ENCODE measurements at places on chromosomes 3 and 15.

GRCh38 chr15:58426501-58426900 is 5.3 kb upstream of the LIPC start:
- DNase-seq = no peak

DNA sequence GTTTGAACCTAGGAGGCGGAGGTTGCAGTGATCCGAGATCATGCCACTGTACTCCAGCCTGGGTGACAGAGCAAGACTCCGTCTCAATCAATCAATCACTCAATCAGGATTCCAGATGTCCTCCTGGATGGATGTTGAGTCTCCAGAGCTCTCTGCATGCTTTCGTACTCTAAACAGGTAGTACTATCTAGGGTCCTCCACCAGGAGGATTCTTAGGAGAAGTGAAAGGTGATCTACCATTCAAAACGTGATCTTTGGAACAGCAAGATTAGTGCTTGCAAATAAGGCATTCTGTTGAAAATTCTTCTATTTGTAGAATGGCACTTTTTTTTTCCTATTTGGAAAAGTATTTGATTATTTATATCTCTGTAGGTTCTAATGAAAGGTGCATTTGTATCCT is 34.3 kb downstream of the CNOT10 start:
- DNase-seq = no peak

DNA sequence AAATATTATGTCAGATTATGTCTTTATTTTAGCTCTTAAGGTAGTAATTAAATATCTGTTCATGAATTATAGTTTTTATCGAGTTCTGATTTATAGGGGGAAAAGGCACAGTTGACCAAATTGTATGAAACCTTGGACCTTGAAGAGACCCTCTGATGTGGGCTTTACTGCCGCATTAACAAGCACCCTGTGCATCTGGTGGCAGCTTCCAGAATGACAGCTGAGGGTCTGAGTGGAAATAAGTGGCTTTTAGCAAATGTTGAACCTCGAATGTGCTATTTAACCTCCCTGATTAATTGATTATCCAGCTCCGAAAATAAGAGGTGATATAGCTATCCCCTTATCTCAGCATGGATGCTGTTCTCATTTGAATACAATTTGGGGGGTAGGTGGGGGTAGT is 87.0 kb downstream of the TMEM108 start:
- no peak for DNase-seq

DNA sequence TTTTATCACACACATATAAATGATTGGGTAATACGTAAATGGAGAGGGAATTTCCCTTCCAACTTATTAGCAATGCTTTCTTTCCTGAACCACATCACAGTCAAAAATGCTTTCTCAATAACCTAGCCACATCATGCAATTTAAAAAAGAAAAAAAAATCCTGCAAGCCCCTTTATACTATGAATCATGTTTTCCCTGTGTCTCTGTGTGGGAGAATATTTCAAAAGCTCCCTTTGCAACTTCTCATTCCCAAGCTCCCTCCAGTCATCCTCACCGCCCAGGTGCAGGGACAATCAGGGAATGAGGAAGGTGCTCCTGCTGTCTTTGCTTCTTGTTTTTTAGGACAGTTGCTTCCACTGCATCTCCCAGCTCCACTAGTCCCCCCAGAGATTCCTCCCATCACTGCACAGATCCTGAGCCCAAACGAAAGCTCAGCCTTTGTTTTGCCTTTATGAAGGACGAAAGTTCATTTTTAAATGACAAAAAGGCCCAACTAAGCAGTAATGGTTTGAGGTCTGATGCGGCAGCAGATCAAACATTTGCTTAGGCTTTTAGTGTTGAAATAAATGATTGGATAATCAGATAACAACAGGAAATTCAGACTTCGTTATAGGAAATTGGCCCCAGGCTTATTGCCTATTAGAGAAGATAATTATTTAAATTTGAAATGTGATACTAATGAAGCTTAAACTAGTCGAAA is 47.8 kb upstream of the ADGRG7 start:
- no peak for DNase-seq

DNA sequence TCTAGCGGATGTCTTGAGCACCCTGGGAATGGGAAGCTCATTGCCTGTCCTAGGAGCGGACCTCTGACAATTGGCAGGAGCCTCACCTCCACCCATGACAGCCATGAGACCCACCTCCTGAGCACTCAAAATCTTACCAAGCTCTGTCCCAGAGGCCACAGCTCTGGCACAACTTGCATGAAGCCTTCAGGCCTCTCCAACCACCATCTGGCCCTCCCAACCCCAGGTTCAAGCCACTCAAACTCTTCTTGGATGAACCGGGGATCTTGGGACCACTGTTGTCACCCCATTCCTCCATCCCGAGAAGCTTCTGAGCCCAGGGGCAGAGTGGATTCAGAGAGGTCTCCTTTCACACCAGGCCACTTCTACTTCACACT is 1.5 kb downstream of the VIPR1 start:
- DNase-seq = no peak

DNA sequence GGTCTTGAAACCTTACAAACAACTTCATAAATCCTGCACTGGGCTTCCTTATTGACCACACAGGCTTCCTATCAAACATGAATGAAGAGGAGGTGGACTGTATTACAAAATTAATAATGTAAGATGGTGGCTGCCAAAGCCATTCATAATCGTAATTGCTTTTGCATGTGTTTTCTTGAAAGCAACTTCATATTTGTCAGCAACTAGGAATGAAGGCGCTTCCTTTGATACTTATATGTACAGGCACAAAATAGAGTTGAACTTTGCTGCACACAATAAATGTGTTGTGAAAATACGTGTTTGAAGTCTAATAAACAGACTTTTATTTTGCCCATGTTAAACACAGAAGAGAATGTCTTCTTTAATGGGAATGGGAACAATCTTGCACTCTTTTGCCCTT is 72.1 kb upstream of the OXTR start:
- no peak for DNase-seq

- DNase-seq = no peak
Measured at GRCh38 chr15:57849317-57849716, 142.8 kb downstream of the POLR2M start.

- no peak for DNase-seq
Measured at GRCh38 chr15:62558640-62559380, 393.7 kb upstream of the C2CD4B start.

DNA sequence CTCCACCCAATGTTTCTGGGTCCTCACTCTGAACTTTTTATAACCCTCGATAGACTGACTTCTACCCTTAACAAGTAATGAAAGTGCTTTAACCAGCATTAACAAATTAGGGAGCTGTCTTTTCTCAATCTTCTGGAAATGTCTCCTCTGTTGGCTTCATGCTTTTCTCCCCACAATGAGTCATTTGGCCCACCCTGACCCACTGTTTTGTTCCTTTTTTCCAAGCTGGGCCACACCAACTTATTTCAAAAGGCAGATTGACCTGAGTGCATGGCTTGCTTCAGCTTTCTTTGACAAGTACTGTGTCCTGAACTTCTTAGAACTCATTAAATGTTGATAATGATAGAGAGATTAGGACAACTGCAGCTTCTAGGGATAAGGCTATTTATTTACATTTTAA is 199.6 kb upstream of the SEMA6D start:
- DNase-seq = no peak

DNA sequence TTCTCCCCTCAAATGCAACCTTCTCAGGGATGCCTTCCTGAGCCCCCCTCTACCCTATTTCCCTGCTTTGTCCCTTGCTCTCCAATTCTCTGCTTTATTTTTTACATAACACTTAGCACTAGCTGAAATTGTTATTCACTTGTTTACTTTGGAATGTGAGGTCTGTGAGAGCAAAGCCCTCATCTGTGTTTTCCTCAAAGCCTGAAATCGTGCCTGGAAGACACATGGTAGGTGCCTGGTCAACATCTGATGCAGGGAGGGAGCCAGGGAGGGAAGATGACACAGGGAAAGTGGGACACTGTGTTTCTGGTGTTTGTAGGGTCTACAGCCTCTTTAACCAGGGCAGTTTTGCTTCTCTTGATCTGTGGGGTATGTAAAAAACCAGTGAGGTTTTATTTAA is 23.6 kb downstream of the EIF2AK4 start:
- no peak for DNase-seq

GRCh38 chr15:69076756-69077155 is 62.3 kb downstream of the NOX5 start:
- no peak for DNase-seq

DNA sequence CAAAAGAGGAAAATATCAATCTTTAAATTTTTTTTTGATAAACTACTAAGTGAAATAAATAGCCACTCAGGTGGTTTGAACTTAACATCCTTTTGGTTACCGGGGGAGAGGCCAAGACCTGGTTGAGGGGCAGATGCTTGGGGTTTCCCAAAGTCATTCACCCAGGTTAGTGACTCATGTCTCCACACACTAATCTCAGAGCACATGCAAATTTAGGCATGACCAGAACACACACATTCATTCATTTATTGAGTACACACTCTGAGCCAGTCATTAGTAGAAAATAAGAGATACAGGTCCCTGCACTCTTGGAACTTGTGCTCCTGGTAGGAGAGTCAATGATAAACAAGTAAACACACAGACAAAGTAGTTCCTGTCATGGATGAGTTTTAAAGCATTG is 7.3 kb downstream of the ILDR1 start:
- no peak for DNase-seq

- DNase-seq = no peak
Measured at GRCh38 chr15:80852676-80853075, 73.5 kb downstream of the CEMIP start.

DNA sequence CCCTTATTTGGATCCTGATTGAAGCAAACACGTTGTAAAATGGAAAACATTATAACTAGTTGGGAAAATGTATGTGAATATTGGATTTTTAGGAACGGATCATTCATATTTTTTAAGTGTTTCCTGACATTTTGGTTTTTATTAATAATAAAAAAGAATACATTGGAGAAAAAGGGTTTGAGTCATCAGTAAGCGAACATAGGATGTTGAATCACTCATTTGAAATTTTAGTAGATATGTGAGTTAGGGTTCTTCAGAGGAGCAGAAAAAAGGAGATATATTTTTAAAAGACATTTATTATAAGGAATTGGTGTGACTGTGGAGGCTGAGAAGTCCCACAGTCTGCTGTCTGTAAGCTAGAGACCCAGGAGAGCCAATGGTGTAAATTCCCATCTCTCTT is 258.5 kb downstream of the PTPRG start:
- DNase-seq = no peak

DNA sequence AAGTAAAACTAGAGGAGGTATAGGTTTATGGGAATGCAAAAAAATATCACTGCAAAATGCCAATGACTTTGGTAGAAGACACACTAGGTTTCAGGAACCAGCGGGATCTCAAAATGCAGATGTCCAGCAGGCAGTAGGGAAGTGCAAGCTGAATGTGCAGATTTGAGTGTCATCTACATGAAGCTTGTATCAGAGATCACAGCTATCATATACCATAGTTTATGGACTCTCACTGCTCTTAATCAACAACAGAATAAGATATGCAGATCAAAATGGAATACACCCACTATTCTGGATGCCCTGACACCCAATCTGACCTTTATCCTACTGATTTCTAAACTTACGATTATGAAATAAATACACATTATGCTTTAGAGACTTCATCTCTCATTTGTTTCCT is 27.7 kb downstream of the TMCC1 start:
- DNase-seq = no peak

DNA sequence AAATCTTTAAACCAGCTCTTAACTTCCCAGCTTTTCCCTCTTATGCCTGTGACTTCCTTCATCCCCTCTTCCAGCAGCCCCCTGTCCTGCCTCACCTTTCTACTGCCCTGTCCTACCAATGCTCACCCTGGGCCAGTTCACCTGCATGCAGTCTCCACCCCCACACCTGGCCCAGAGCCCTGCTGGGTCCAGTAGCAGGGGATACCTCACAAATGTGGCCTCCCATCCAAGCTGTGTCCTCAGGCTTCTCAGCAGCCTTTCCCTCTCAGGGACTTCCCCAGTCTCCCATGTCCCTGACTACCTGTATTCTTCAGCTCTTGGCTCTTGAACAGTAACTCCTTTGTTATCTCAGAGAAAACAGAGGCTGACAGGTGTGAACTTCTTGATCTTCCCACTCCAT is 503.2 kb downstream of the MFSD1 start:
- DNase-seq = no peak

GRCh38 chr3:23421811-23422516 is 218.8 kb downstream of the UBE2E2 start:
- DNase-seq = no peak

DNA sequence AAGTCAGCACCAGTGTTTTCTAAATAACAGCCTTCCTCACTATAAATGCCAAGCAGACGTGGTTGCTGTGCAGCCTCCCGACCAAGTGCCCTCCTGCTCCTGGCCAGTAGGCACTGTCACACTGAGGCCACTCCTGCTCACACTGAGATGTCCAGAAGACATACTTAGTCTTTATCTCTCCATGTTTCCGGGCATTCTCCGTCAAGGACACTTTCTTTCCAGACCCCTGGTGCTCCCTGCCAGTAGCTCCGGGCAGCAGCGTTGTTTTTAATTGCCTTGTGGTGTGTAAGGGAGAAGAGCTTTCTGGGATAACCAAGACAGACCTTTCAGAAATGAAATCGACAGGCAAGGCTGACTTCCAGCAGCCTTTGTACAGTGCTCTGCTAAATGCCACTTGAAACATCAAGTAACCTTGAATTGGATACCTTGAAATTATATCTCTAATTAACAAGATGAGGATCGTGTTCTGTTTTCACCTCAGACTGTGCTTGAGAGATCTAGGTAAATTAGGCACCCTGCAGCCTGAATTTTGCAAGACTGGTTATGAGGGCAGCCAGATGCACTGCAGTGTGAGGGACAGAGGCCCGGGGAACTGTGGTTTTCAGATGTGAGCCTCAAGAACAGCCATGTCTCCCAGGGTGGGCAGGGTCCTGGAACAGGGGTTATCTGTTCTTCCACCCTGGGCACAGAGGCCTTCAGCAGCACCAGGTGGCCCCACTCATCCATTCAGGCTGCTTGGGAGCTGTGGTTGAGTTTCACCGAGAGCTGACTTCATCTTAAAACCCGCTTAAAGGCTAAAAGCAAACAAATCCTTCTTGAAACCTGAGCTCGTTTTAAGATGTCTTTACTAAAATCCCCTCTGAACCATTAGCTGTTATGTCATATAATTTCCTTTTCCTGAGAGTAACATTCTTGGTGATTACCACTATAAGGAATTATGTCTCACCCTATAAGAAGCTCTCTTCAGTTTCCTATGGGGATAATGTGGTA is 105.5 kb upstream of the IL12A start:
- no peak for DNase-seq

DNA sequence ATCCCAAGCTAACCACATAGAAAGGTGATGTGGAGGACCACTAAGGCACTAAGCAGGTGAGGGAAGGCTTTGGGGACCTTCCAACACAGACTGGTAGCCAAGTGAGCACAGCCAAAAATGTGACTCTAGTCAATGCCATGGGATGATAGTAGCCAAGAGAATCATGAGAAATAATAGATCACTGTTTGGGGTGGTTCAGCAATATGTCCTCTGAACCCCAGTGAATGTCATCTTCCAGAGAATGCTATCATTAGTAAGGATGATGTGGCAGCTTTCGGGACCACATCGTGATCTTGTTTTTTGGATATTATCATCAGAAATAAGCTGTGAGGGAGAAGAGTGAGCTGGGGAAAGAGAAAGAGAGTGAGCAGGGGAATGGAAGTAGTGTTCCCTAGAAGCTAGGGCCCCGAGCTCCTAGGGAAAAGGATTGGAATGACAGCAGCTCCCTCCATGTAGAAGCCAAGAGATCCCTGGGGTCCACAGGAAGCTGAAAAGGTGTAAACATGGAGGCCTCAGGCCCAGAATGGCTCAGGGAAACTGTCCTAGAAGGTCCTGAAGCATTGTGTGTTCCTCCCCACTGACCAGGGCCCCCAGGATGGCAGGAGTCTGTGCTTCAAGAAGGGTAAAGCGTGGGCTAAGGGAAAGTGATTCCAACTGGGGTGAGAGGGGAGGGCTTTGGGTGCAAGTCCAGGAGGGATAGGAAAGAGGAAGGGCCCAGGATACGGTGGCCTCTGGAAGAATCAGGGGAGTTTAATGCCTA is 56.6 kb upstream of the KLF13 start:
- DNase-seq = no peak

Measured in activated CD4-positive, CD25-positive, alpha-beta regulatory T cell treated with anti-CD3 and anti-CD28 coated beads, Interleukin-2, amount 50 U/mL, for 16 hours (primary cell).